ENCODE measurements at places on chromosomes 6 and 20.

GRCh38 chr20:63782051-63782471 lies 42.5 kb downstream of the SLC2A4RG start:
- no peak for DNase-seq

DNA sequence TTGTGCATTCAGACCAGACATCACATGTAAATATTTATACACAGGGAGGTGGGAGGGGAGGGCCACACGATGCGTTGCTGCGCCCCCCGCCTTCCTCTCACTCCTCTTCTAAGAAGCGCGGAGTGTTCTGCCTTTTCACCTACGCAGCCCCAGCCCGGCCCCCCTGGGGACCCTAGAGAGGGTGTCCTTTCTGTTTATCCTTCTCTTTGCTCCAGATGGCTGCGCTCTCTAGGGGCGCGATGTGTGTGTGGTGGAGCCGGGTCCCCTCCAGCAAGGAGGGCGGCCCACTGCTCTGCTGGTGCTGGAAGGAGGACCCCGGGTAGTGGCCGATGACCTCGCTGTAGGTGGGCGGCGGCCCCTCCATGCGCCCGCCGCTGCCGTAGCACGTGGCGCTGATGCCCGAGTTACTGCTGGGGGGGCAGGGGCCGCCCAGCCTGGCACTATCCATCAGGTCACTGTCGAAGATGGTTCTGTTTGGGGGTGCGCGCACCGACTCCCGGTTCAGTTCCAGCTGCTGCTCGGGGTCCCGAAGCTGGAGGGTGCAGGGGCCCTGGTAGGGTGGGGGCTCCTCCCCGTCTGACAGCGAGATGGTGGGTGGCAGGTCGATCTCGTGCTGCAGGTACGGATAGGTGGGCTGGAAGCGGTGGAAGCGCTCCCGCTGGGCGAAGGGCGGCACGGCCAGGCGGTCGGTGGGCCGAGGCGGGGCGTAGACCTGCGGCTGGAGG lies 31.8 kb upstream of the ZBP1 start:
- DNase-seq, result no peak

GRCh38 chr20:49318430-49319207 lies 40.8 kb upstream of the ZNFX1 start:
- no peak for DNase-seq

- DNase-seq, result no peak
Observed at GRCh38 chr6:138500045-138500665, 861 bp upstream of the NHSL1 start.

- DNase-seq, result no peak
Observed at GRCh38 chr6:169861431-169862042, 110.1 kb downstream of the ERMARD start.

- DNase-seq, result no peak
Observed at GRCh38 chr20:48648482-48649051, 179.2 kb downstream of the PREX1 start.

DNA sequence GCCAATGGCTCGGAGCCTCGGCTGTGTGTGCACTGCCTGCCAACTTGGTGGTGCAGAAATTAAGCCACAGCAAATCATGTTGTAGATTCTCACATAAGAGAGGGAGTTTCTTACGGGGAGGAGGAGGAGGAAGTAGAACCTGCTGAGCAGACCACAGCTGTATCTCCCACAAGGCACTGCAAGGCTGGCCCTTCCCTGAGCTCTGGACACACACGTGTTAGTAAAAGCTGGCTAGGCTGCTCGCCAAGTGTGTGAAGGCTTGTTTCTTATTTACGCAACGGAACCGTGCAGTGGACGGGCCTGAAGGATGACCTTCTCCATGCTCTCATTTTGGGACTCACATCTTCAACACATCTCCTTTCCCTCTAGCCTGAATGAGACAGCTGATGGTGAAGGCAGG lies 15.7 kb upstream of the QKI start:
- DNase-seq, result no peak

- no peak for DNase-seq
Observed at GRCh38 chr20:47735412-47736400, 49.6 kb downstream of the SULF2 start.

DNA sequence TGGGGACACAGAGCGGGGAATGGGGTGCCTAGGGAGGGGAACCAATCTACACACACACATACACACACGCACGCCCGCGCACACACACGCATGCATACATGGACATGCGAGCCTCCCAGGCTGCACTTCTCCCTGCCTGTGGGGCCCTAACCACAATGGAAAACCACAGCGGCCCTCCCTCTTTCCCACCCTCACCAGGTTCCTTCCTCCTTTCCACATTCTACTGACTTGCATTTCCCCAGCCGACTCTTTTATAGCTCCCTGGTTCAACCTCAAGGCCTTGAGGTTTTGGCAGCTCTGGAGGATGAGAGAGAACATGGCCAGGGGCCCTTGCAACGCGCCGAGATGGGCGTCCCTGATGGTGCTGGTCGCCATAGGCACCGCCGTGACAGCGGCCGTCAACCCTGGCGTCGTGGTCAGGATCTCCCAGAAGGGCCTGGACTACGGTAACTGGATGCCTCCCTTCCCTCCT lies at the start of gene BPI:
Gene BPI (plus strand): TSS at position 249 of the 472 bp plus-strand sequence. CDS start 68 bp downstream, at position 317.
- no peak for DNase-seq

DNA sequence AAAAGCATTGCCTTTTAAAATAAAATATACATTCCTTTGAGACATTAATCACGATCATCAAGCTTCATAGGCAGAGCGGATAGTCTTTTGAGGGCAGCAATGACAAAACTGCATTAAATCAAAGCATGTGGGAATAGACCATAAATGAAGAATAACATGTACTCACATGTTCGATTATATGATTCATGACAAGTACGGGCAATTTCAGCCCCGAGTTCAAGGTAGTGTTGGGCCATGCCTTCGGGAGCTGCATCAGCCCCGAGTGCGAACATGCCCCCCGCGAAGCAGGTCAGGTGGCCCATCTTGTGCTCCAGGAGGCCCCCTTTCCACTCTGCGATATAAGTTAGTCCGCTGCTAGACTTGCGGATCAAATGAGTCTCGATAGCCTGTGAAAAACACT lies 111.0 kb upstream of the FAM184A start:
- no peak for DNase-seq

DNA sequence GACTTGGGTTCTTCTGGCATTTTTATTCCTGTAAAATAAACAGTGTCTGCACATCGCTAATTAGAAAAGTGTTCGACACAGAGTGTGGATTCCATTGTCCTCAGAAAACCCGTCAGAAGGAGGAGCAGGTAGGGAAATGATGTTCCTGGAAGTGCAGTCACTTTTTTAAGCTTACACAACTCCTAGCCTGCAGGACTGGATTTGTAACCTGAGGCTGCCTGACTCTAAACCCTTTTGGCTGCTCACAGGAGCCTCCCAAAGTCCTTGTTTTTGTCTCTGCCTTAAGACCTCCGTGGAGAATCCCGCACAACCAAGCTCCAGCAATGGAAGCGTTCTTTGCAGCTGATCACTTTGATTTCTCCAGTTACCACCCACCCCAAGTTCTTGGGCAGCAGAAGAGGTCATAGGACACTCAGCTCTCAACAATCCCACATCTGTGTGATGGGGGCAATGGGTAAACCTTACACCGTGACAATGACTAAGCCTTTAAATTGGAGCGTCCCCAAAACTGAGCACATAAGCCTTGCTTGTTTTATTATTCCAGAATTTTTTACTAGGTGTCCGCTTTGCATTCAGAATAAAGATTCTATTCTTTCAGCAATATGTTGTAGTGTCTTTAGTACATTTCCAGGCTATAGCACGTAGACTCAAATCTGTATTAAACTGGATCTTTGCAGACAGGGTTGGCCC lies 227.9 kb downstream of the TBXT start:
- no peak for DNase-seq

GRCh38 chr20:34951252-34951651 lies 4.4 kb downstream of the GSS start:
- DNase-seq, result no peak

GRCh38 chr6:92329208-92329847 lies 1090.0 kb downstream of the EPHA7 start:
- DNase-seq, result no peak

- DNase-seq, result no peak
Observed at GRCh38 chr6:2652611-2653010, 98.1 kb downstream of the MYLK4 start.

GRCh38 chr6:93962566-93962965 lies 543.2 kb upstream of the EPHA7 start:
- DNase-seq, result no peak

DNA sequence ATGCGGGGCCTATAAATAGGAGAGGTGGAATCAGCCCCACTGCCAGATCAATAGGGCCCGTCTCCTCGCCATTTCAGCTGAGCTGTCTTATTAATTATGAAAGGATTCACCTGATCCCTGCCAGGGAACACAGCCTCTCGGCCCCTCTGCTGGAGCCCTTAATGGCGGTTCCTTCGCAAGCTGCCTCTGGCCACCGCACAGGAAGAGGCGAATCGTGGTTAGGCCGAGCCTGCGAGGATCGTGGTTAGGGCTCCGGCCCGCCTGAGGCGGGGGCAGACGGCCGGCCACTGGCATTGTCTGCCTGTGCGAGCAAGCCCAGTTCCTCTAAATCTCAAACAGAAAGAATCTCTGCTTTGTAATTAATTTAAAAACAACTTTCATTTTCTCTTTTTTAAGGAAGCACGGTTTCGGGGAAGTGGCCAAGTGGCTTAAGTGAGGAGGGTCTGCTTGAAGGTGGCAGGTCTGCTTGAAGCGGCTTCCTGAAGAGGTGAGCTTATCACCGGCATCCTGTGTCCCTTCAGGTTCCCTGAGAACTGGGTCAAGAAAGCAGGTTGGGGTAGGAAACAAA lies 9.2 kb downstream of the NRN1 start:
- DNase-seq, result no peak

- no peak for DNase-seq
Observed at GRCh38 chr20:59043698-59044097, 1.1 kb upstream of the PRELID3B start.

- DNase-seq, result peak; percentile 53
Observed at GRCh38 chr6:149934249-149935156, 7.3 kb upstream of the ULBP2 start.

- DNase-seq, result no peak
Observed at GRCh38 chr6:24959319-24959718, 23.6 kb upstream of the RIPOR2 start.

GRCh38 chr20:40990542-40991120 lies 38.0 kb upstream of the TOP1 start:
- peak; percentile 54 for DNase-seq

DNA sequence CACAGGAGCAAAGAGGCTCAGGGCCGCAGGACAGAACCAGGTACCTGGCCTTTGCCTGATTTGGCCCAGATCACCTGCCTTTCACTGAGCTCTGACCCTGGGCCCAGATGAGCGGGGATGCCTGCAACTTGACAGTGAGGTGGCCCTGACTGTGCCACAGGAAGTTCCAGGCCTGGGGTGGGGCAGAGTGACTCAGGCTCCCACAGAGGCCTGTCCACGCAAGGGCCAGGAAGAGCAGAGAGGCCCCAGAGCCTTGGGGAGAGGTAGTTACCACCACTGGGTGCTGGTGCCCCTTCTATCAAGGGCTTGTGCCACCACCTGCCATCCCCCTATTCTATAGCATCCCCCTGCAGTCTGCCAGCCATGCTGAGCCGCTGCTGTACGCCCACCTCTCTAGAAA lies 4.1 kb upstream of the NOL4L start:
- no peak for DNase-seq

DNA sequence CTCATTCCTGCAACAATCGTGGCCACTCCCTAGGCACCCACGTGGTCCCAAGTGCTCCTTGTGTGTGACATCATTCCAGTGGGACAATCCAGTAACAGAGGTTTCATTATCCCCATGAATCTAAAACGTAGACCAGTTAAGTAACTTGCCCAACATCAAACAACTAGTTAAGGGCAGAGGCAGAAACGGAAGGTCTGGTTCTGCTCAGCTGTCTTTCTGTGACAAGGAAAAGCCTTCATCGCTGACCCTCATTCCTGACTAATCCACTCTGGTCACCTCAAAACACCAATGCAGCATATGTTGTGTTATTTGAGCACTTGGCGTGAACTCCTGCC lies 261.4 kb upstream of the JARID2 start:
- no peak for DNase-seq

GRCh38 chr6:156729248-156729647 lies 47.9 kb upstream of the ARID1B start:
- DNase-seq, result no peak

DNA sequence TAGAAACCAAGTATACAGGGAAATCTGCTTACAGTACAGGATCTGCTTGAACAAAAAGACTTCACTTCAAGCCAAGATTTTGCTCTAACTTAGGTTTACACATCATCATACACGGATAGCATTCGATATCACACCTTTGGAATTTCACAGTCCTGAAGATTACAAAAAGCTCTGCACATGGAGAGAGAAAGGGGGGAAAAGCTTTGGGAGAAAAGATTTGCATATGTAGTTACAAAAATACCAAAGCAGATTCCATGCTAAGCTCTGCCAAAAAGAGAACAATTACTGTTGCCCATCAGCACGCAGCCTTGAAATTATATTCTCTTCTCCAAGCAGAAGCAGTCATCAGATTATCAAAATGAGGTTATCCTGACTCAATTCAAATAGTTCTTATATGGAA lies 62.0 kb downstream of the HIVEP2 start:
- no peak for DNase-seq

DNA sequence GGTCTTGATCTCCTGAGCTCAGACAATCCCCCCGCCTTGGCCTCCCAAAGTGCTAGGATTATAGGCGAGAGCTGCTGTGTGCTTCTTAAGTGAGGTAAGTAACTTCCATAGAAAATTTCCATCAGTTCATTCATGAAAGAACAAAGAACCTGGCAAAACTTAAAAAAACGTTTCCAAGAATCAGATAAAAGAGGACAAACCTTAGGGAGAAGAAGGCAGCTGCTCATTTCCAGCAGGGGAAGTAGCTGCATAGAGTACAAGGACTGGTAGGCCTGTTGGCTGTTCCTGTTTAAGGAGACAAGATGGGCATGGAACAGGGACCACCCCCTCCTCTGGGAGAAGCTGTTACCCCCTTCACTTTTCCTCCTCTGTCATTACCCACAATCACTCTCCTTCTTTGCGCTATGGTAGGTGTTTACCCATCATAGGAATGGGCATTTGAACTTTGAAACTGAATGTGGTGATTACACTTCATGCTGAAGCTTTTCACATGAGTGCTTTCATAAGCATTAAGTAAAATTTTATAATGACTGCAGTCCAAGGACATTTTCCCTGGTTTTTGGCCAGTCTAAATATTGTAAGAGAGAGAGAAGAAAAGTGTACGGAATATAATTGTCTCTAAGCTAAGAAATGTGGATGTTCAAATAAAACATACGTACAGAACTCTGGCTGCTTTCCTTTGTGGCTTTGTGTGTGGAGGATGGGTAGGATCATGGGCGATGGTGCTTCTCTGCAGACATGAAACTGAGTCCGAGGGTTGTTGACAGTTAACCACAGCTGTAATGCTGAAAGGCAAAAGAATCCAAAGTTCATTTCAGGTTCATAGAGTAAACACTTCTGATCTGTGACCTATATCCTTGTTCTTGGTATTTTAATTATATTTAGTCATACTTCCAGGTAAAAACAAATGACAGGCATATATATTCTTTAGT lies 56.4 kb downstream of the CCN2 start:
- no peak for DNase-seq

Measured in stimulated activated CD4-positive, alpha-beta T cell treated with anti-CD3 and anti-CD28 coated beads, TNF-alpha, amount 100 ng/mL, for 48 hours (primary cell).